CD4-positive, alpha-beta T cell treated with Interleukin-1 beta for 1 hour (primary cell): ENCODE measurements at places on chromosomes 11 and 22.
A peak's percentile ranks its signal among the peaks of the same experiment; 100 is the strongest.

- no peak for DNase-seq
Observed at GRCh38 chr11:96113193-96113681, 189.3 kb upstream of the MTMR2 start.

DNA sequence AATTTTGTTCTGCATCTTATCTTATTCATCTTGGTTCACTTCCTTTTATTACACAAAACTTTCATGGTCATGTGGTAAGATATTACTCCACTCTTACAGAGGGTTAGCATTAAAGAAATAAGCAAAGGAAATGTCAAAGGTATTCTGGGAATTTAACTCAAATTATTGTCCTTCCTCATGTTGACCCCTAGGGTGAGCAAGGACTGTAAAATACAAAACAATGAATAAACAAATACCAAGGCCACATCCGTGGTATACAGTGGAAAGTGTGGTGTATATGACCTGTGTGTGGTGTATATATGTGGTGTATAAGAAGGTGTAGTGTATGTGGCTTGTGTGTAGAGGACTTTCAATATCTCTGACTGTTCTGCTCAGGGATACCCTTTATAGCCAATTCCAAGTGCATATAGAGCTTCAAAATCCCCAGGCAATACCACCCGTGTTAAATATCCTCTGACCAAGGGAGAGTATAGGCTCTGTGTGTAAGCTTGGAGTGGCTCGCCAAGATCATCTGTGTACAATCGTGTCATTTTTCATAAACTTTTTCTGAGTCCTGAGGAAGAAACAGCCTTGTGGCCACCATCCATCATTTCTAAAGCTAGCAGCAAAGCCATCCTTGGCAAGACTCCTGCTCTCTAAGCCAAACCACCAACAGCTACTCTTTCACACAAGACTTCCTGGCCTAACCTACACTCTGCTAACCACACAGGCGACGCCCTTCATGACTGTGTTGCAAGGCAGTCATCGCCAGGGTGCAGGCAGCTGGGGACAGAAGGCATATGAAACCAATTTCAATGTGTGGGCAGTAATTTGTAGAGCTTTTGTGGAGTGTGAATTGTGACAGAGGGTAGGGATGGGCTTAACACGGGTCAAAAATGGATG lies 548.0 kb downstream of the ETS1 start:
- peak; percentile 80 for DNase-seq

DNA sequence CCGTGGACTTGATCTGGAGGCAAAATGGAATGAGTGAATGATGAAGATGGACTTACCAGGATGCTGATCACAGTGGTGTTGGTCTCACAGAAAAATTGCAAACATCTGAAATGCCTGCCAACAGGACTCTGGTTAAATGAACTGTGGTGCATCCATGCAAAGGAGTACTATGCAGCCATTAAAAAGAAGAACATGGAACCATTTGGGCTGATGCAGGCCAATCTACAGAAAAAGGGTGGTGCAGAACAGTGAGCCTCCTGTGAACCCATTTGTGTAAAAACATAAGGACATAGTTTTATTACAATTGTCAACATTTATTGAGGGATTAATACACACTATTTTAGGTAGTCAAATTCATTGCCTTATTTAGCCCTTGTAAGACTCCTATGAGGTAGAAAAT lies 111.9 kb downstream of the MN1 start:
- DNase-seq = no peak

DNA sequence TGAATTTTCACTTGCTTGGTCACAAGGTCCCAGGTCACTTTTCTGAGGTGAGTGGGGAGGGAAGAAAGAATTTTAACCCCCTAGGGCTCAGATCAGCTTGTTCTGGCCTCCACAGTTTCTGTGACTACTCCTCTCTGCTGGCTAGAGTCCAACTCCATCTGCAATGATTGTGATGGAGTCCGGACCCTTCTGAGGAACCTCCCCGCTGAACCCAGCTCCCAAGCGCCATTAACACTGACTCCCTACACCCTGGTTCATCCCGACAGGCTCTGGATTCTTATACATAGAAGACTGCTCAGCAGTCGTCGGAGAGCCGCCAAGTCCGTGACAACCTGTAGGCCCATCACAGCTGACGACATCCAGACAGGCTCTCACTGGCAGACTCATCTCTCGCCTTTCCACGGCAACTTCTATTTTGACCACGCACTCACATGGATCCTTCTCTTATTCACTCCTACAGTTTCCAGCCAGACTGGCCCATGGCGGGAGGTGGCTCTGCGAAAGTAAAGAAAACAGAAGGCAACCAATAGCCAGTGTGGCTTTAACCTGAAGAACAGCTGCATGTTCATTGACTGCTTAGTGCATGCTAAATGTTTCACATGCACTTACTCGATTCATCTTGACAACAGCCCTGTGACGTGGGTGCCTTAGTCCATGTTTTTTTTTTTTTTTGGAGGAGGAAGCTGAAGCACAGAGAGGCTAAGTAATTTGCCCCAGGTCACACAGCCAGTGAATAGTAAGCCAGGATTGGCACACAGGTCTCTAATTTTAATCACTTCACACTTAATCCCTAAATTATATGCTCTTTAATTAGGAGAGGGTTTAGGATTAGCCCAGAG lies 68.0 kb upstream of the PRDM11 start:
- DNase-seq = no peak

GRCh38 chr11:63889344-63889743 lies 27.6 kb downstream of the RCOR2 start:
- DNase-seq = no peak

GRCh38 chr11:14858404-14858803 lies 33.6 kb downstream of the CYP2R1 start:
- DNase-seq = no peak

GRCh38 chr11:119236891-119237290 lies 30.8 kb downstream of the CBL start:
- no peak for DNase-seq

GRCh38 chr11:11816511-11817314 lies 25.1 kb upstream of the USP47 start:
- DNase-seq = no peak

GRCh38 chr11:64765851-64766665 lies 6.3 kb upstream of the PYGM start:
- DNase-seq = no peak

DNA sequence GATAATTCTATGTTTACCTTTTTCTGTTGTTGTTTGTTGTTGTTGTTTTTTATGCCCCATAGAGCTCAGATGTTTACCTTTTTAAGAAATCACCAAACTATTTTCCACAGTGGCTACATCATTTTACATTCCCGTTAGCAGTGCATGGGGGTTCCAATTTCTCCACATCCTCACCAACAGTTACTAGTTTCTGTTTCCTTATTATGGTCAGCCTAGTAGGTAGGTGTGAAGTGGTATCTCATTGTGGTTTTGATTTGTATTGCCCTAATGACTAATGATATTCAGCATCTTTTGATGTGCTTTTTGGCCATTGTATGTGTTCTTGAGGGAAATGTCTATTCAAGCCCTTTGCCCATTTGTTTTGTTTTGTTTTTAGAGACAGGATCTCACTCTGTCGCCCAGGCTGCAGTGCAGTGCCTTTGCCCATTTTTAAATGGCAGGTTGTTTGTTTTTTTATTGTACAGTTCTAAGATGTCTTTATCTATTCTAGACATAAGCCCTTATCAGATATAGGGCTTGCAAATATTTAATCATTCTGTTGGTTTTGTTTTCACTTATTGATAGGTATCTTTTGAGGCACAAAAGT lies 27.5 kb downstream of the CHEK2 start:
- DNase-seq = peak; percentile 2

DNA sequence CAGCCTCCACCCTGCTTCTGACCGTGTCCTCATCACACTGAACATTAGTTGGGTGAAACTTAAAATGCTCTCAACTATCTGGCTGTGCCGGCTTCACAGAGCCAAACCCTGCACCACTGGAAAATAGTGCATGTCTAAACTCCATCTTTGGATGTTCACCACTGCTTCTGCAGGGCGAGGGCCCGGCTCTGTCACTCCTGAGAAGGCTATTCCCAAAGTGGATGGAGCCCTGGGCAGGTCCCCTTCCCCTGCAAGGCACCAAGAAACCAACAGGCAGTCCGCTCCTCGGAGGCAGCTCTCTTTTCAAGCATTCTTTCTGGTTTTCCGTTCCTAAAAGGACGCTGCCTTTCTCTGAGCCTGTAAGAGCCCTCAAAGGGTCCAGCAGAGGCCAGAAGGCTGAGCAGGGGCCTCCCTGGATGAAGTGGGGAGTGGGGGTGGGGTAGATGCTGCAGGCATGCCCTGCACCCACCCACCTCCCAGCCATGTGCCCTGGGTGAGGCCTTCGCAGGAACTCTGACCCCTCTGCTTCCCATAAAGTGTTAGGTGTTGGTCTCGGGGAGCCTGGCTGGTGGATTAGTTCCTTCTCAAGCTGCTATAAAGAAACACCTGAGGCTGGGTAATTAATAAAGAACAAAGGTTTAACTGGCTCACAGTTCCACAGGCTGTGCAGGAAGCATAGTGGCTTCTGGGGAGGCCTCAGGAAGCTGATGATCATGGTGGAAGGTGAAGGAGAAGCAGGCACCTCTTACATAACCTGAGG lies 23.3 kb downstream of the LINC01488 start:
- DNase-seq = no peak

- no peak for DNase-seq
Observed at GRCh38 chr11:19843079-19843478, 130.4 kb downstream of the NAV2 start.

DNA sequence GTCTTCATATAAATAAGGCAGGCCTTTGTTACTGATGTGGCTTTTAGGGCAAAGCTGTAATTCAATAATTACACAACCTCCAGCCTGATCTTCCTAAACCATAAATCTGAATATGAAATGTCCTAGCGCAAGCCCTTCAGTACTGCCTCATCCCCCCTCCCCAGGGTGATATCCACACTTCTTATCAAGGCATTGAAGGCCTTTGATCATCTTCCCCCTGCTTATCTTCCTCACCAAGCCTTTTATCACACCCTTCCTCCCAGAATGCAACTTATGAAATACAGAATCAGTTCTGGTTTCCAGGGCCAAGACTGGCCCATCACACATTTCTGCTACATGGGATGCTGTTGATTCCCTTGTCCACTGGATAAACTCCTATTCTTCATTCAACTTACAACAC lies 12.1 kb downstream of the SPON1 start:
- no peak for DNase-seq

GRCh38 chr11:128620309-128621100 lies 33.1 kb upstream of the ETS1 start:
- DNase-seq = no peak

DNA sequence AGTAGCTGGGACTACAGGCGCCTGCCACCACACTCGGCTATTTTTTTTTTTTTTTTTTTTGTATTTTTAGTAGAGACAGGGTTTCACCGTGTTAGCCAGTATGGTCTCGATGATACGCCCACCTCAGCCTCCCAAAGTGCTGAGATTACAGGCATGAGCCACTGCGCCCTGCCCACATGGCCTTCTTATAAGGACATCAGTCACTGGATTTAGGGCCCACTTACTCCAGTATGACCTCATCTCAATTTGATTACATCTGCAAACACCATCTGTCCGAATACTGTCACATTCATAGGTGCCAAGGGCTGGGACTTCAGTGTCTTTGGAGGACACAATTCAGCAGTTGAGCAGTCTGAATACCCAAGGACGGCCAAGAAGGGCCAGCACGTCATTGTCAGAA lies 8.2 kb upstream of the PRR5 start:
- DNase-seq = no peak

DNA sequence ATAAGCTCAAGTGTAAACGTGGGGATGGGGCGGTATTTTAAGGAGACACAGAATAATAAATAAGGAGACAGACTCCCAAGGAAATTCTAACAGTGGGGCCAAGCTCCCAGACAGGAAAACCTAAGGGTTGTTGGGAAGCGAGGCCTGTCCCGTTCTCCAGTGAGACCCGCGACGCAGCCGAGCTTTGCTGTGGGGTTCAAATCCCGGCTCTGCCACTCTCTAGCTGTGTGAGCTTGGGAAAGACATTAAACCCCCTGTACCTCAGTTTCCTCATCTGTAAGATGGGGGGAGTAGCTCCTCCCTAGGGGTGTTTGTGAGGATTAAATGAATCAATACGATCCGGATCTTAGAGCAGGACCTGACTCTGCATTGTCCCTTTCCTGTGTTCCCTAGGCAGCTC lies 106.8 kb downstream of the TRIM29 start:
- DNase-seq = no peak

DNA sequence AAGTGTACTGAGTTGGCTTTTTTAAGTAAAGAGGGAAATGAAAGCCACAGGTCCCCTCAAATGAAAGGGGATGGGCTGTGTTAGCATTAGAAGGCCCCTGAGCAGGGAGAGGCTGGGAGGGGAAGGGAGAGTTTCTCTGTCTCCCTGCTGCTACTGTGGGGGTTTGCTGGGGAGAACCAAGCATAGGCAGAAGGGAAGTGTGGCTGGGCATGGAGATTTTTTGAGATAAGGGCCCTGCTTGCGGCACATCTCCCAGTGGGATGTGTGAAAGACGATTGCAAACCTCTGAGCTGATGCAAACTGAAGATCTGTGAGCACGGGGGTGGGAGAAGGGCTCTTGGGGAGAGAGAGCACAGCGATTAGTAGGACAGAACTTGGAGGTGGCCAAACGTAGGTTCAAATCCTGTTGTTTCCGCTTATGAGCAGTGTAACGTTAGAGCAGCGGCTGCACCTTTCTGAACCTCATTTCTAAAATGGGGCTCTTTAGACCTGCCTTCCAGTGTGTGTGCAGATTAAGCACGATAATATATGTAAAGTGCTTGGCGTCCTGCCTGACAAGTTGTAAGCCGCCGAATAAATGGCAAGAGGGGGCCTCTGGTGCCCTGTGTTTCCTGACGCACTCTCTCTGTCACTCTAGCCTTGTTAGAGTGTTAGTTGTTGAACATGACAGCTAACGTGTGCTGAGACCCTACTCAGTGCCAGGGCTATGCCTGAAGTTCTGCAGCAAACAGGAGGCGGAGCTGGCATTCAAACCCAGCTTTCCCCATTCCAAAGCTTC lies 122.3 kb downstream of the GRIK4 start:
- DNase-seq = no peak

- no peak for DNase-seq
Observed at GRCh38 chr22:29907753-29908515, 25.0 kb downstream of the MTMR3 start.

DNA sequence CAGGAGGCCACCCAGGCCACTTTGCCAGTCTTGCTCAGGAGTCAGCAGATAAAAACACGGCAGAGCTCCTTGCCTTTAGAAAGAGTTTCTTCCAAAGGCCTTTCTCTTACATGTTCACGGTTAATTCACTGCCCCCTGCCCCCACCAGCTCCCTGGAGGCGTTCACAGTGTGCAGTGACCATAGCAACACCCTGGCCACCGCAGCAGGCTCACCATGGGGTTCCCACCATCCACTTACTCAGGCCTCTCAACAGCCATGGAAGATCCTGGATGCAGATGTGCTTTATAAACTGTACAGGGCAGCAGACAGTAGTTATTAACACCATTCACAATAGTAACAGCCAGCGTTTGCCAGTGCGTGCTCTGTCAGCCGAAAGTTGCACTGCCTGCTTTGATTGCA lies 10.6 kb upstream of the MYO7A start:
- no peak for DNase-seq

- DNase-seq = peak; percentile 31
Observed at GRCh38 chr11:120168960-120169681, 31.2 kb upstream of the TRIM29 start.
